Activated naive CD8-positive, alpha-beta T cell treated with anti-CD3 and anti-CD28 coated beads, Interleukin-2, amount 10 ng/mL, durations not matched to agents 7 days and 5 days (primary cell): ENCODE measurements at places on chromosomes 3 and 15.

- no peak overlapping the region for H3K27ac ChIP-seq
- H3K4me3 ChIP-seq, result no peak overlapping the region
- no peak for DNase-seq
Observed at GRCh38 chr15:39455471-39455991, 125.3 kb upstream of the THBS1 start.

DNA sequence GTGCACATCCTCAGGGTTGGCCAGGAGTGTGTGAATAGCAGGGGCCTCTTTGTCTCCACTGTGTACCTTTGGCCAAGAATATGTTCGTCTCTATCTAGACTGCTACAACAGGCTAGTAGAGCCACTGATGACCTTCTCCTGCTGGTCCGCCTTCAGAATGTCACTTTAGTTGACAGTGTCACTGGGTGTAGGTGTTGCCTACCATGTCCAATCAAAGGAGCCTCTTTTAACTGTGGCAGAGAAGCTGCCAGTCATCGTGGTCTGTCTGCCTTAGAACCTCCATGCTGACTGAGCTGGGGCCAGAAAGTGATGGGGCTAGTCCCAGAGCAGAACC lies 40.1 kb downstream of the OXSR1 start:
- no peaks in the 10 kb centered on the region for H3K27me3 ChIP-seq
- peak overlapping the region; percentile 29 for H3K4me3 ChIP-seq
- H3K36me3 ChIP-seq, result peaks cover 43% of the 10 kb centered on the region
- H3K4me1 ChIP-seq, result peaks cover 42% of the 10 kb centered on the region
- no peak for DNase-seq

DNA sequence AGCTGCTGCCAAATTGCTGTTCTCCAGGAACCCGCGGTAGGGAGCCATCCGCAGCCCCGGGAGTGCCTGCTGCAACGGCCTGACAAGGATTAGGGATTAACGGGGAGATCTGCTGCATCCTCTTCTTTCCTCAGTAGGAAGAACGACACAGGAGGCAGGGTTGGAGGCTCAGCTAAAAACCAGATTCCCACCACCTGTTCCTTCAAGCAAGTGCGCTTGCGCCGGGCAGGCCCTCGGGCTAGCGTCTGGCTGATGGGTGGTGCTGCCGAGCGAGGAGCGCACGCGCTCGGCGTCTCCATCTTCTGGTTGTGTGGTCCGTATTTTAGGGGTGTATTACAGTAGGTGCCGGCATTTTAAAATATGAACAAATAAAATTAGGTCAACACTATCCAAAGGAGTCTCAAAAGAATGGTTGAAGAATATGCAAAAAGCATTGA lies 25.4 kb upstream of the SLC25A26 start:
- DNase-seq, result peak; percentile 26
- no peak overlapping the region for H3K4me3 ChIP-seq
- peaks cover 11% of the 10 kb centered on the region for H3K27me3 ChIP-seq
- H3K27ac ChIP-seq, result no peak overlapping the region
- H3K36me3 ChIP-seq, result no peaks in the 10 kb centered on the region
- H3K4me1 ChIP-seq, result no peaks in the 10 kb centered on the region

- no peak overlapping the region for H3K27ac ChIP-seq
- no peaks in the 10 kb centered on the region for H3K36me3 ChIP-seq
- no peak overlapping the region for H3K4me3 ChIP-seq
- DNase-seq, result no peak
- no peaks in the 10 kb centered on the region for H3K4me1 ChIP-seq
Observed at GRCh38 chr15:93296759-93297500, 207.9 kb upstream of the RGMA start.

DNA sequence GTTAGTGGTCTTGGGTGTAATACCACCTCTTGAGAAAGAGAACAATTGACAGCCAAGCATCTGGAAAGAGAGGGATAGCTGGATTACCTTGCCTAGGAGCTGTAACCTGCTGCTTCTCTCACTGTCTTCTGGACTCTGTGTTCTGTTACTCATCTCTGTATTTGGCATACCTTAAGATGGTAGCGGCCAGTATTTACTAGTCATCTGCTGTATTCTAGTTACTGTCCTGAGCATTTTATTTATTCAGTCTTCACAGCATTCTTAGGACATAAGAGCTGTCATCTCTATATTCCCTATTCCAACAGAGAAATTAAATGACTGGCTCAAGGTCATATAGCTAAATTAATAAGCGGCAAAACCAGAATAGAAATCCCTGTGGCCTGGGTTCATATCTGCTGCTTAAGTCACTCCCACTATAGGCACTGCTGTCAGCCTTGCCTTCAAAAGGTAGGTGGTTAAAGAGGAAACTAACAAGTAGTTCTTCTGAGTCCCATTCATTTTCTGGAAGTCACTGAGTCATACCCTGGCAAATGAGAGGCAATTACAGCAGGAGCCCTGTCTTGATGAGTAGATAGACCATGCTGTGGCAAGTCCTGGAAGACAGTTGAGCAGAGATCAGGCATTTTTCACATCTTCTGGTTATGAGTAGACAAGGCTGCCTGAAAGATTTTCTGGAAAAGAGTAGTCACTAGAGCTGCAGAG lies 68.2 kb downstream of the RAB7A start:
- H3K4me1 ChIP-seq, result peaks cover 58% of the 10 kb centered on the region
- no peak for DNase-seq
- H3K27ac ChIP-seq, result peak overlapping the region; percentile 84
- H3K36me3 ChIP-seq, result peaks cover 21% of the 10 kb centered on the region

GRCh38 chr3:119759962-119760361 lies 21.9 kb upstream of the NR1I2 start:
- peaks cover 39% of the 10 kb centered on the region for H3K27me3 ChIP-seq
- H3K4me1 ChIP-seq, result peaks cover 3% of the 10 kb centered on the region
- peaks cover 5% of the 10 kb centered on the region for H3K36me3 ChIP-seq
- no peak overlapping the region for H3K27ac ChIP-seq
- no peak overlapping the region for H3K4me3 ChIP-seq

- no peak for DNase-seq
- H3K27ac ChIP-seq, result no peak overlapping the region
- no peaks in the 10 kb centered on the region for H3K36me3 ChIP-seq
Observed at GRCh38 chr3:58027704-58028317, 19.6 kb downstream of the FLNB start.

- no peak for DNase-seq
- no peaks in the 10 kb centered on the region for H3K36me3 ChIP-seq
- H3K27me3 ChIP-seq, result peaks cover 3% of the 10 kb centered on the region
- H3K27ac ChIP-seq, result no peak overlapping the region
- no peak overlapping the region for H3K4me3 ChIP-seq
Observed at GRCh38 chr15:92463826-92464225, 70.1 kb downstream of the ST8SIA2 start.
